ENCODE measurements at places on chromosomes 6 and 20.

DNA sequence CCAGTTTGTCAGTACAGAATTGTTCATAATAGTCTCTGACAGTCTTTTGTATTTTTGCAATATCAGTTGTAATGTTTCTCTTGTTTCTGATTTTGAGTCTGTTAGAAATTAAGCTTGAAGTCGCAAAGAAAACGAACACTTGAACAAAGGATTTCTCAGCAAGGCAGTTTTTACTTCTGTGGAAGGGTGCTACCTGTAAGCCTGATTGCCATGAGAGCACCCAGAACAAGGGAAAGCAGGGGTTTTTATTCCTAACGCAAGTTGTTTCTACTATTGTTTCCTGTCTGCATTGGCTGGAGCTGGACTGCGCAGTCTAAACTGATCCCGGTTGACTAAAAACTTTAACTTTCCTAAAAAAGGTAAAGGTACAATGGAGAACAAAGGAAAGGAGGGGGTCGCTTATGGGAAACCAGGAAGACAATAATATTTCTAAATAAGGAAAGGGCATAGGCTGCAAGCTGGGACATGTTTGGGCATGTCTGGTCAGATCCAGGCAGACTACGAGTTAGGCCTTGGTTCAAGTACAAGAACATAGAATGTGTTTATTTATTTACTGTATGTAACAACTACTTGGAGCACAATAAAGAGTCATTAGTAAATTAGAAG lies 28.5 kb downstream of the HLA-B start:
- DNase-seq = no peak

DNA sequence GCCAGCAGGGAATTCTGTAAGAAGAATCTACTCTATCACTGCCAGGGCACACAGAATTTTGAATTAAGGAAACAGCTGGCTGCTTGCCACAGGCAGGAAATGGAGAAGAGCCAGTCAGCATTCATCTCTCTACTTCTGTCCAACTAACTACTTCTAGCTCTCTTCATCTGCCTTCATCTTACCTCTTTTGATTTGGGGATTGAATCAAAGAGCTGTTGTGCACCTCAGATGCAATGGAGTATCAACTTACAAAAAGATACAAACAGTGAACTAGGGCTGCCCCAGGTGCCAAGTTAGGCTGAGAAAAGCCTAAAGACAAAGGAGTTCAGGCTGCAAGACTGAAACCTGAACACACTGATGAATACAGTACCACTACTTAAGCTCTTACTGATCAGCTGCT lies 82.0 kb downstream of the PTPRK start:
- DNase-seq = no peak

DNA sequence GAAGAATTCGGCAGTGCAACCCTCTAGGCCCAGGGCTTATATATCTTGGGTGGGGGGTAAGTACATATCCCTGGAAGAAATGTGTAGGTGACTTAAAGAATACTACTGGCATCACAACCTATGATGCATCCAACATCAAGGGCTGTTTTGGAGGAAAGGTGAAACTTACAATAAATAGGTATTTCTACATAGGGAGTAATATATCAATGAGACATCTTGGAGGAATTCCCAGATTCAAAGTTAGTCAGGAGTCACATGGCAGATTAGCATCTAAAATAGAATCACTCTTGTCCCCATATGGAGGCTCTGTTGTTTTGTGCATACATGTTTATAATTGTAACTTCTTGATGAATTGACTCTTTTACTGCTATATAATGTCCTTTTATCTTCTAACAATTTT lies 375.5 kb downstream of the PAX1 start:
- no peak for DNase-seq

- DNase-seq = no peak
Measured at GRCh38 chr6:36040958-36041357, 13.3 kb downstream of the MAPK14 start.

GRCh38 chr6:149060985-149061760 lies 256.3 kb upstream of the TAB2 start:
- DNase-seq = no peak

DNA sequence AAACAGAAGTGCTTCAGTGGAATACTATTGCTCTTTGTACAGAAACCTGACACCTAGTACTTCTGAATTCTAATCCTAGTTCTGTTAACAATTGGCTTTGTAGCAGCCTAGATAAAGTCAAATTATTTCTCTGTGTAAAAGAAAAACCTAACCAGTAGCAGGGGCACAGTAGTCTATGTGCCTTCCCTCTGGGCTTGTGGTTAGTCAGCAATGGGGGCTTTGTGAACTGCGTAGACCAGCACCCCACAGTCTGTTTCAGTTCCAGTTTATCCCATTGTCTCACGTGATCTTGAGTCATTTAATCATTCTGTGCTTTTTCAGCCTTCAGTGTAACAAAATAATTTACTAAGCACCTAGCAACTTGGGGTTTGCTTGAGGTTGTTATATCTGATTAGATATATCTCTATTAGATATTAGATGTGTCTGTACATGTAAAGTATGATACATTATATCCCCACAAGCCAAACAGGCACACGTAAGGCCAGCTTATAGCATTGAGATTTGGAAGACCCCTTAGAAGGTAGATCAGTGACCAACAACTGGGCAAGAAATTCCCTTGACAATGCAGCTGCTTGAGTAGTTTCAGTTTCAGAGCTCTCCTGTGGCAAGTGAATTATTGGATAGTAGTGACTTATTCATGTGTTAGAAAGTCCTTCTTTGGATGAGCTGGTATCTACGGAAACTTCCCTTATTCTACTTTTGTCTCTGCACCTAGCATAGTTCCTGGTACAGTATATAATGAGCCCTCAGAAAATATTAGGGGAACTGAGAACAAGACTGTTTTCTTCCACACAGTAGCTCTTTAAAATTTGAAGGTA lies 27.9 kb upstream of the CCR6 start:
- DNase-seq = peak; percentile 76

DNA sequence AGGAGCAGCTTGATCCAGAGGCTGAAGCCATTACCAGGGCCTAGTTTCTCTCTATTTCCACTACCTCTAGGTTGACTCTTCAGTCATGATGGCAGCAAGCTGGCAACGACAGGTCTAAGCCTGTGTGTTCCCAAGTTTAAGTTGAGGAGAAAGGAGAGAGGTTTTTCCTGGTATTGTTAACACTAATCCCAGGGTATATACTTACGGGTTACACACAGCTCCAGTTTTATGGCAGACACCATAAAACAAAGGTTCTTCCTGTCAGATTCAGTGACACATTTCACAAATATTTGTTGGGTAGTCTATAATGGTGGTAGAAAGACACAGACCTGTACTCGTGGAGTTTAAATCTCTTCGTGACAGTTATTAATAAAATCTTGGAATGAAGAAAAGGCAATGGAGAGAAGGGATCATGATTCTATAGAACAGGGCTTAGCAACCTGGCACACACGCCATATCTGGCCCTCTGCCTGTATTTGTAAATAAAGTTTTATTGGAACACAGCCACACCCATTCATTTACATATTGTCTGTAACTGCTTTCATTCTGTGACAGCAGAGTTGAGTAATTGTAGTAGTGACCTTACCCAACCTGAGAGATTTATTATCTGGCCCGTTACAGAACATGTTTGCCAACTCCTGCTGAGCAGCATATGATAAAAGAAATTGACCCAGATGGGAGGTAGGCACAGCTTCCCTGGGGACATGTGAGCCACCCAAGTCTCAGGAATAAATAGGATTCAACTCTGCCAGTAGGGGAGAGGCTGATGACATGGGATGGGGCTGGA lies 323.3 kb downstream of the CDH4 start:
- no peak for DNase-seq

- DNase-seq = no peak
Measured at GRCh38 chr6:170287371-170287876, 3.5 kb downstream of the DLL1 start.

DNA sequence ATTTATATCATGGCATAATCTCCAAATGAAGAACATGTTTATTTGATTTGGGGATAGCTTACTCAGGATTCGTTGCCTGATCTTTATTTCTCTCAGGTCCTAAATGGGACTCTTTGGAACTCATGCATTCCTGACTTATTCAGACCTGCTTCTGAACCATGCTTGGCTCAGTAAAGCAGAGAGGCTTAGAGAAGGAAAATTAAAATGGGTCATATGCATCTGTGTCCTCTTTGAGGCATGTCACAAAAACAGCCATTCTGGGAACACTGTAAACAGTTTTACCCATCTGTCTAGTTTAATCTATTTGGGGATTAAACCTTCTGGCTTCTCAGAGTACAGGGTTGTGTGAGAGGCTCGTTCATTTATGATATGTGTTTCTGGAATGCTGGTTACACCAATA lies 1017.3 kb downstream of the KIF16B start:
- no peak for DNase-seq

- DNase-seq = no peak
Measured at GRCh38 chr6:1538810-1539478, 70.8 kb upstream of the FOXC1 start.

DNA sequence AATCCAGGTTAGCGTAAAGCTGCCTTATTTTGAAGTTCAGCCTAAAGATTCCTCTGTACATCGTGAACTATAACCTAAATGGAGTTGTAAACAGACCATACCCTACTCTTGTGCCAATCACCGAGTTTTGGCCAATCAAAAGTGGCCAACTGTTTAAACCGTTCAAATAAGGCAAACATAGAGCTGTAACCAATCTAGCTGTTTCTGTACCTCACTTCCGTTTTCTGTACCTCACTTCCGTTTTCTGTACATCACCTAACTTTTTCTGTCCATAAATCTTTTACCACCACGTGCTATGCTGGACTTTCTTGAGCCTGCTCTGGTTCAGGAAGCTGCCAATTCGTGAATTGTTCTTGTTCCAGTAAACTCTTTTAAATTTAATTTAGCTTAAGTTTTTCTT lies 39.7 kb downstream of the LBP start:
- no peak for DNase-seq

Data from GM06990 (cell line).